ENCODE measurements at places on chromosomes 3 and 15.

DNA sequence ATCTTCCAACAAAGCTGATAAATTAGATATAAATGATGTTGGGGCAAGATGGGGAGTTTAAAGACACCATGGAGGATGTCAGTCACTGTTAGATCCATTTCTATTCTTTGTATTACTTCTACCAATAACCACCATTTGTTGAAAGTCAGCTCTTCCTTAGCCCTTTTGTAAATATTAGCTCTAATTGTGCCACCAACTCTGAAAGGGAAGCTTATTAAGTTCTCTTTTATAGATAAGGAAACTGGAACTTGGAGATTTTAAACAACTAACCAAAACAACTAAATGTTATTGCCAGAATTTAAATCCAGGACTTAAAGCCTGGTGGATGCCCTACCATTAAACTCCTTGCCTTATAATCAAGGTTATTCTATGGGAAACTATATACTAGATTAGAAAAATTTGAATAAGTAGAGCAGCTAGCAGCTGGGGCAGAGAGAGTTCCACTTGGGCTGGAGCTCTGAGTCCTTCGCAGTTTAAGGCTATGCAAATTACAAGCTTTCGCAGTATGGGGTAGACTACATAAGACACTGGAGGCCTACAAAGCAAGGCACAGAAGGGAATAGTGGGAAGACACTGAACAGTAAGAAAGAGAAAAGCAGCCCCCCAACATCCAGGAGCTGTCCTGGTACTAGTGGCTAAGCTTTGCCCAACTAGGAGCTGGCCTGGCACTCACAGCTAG is 52.6 kb downstream of the TM4SF18 start:
- no peak for DNase-seq

DNA sequence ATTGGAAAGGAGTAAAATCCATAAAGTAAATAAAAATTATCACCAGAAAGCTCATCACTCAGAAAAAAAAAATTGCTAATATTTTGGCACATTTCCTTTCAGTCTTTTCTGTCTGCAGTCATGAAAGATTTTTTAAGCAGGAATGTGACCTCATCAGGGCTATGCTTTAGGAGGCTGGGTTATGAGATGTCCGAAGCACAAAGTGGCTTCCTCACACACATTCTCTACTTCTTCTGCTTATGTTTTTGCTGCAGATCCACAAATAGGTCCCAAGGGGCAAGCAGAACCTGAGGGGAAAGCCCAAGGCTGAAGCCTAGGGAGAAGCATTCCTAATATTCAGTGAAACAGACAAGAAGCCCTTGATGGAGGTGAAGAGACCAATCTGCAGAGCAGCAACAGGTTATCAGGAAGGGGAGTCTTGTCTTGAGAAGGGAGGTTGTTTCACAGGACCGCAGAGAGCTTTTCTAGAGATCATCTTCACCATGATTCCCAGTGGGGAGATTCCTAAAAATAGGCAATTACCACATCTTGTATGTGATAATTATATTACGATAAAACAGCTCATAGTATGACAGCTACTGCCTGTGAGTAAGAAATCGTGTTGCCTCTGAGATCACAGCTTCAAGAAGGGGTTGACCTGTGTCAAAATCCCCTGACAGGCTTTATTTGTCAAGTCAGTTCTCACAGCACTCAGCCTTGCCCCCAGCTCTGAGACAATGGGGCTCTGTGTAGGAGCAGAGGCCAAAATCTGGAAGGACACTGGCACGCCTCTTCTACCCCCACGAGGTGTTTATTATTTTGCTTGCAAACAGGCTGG is 60.5 kb downstream of the IGF2BP2 start:
- DNase-seq: no peak

DNA sequence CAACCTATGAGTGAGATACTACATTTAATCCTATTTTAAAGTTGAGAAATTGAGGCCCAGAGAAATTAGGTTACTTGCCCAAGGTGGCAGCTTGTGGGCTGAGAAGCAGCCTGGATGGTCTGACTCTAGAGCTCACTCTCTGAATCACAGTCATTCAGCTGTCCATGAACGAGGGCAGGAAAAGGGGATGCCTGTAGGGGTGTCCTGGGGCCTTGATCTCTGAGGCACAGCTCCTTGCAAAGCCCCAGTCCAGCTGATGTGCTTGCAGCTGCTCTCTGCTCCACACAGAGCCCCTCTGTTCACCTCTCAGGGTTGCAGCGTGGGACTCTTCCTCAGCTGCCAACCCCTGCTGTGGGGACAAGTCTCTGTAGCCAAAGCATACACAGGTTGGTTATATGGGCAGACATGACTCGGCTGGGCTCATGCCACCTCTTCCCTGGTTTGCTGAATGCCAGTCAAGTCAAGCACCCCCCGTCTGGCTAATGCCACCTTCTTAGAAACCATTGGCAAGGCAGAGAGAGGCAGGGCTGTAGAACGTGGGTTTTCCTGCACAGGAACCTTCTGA is 56.8 kb downstream of the GASK1A start:
- no peak for DNase-seq

- no peak for DNase-seq
Observed at GRCh38 chr15:66524838-66525237, 19.7 kb downstream of the ZWILCH start.

DNA sequence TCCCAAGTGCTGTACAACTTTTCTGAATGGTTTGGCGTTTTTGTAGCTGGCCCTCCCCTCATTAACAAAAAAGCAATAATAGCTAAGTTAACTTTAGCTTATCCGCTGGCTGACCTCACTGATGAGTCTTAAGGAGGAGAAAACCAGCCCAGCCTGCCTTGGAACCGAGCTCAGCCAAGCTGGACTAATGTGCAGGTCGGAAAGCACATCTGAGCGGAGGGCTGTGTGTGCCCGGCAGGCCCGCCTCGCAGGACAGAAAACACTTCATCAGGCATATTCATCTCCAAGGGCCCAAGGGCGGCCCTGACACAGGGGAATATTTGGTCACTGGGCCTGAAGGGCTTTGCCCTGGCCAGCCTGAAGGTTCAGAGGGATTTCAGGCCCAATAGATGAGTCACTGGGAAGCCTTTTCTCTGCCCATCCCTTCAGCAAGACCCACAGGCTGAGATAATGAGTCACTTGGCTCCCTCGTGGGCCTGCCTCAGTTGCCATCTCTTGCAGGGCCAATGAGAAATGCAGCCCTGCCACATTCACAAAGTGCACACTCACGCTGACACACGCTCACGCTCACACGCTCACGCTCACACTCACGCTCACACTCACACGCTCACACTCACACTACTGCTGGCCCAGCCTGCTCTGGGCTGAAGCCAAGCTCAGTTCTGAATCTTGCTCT is 75.1 kb downstream of the SLC12A8 start:
- DNase-seq: no peak

GRCh38 chr3:166060789-166061479 is 223.7 kb upstream of the BCHE start:
- DNase-seq: no peak

DNA sequence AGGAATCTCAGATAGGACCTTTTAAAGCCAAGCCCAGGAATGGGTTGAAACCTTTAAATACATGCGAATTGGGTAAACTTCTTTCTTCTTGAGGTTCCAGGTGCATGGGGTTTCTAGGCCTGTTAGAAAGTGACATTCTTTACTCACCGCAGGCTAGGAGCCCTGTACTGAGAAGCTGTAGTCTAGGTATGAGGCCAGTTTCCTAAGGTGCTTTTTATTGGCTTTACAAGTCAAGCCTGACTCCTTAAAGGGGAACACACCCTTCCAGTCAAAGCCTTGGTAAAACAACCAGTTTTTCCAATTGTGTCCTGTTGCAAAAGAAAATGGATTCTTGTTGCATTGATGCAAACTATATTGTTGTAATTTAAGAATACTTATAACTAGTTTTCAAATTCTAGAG is 76.1 kb upstream of the ATP11B start:
- DNase-seq: peak; percentile 98

GRCh38 chr15:82802497-82802896 is 3.4 kb downstream of the FSD2 start:
- no peak for DNase-seq

DNA sequence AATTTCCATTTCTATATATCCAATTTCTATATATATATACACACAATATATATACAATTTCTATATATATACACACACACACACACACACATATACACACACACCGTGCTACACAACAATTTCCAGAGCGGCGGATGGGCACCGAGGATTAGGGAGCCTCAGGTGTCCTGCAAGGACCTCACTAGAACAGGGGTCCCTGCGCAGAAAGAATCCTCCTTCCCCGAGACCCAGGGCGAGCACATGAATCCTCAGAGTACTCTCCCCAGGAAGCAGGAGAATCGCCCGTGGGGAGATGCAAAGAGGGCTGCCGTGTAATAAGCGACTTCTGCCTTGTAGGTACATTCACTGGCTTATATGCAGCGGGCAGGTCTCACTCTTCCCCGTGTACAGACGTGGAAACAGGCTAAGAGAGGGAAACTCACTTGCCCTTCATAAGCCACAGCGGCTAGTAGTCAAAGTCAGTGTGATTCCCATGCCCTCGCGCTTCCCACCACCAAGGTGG is 467 bp downstream of the PIF1 start:
- peak; percentile 35 for DNase-seq

- DNase-seq: no peak
Observed at GRCh38 chr3:108414007-108414406, 96.4 kb downstream of the MYH15 start.

GRCh38 chr3:184339001-184339400 is 1.6 kb downstream of the FAM131A start:
- no peak for DNase-seq

GRCh38 chr15:51874751-51875644 is 45.5 kb downstream of the TMOD3 start:
- DNase-seq: no peak

- DNase-seq: no peak
Observed at GRCh38 chr3:195129644-195130492, 141.1 kb downstream of the XXYLT1 start.

DNA sequence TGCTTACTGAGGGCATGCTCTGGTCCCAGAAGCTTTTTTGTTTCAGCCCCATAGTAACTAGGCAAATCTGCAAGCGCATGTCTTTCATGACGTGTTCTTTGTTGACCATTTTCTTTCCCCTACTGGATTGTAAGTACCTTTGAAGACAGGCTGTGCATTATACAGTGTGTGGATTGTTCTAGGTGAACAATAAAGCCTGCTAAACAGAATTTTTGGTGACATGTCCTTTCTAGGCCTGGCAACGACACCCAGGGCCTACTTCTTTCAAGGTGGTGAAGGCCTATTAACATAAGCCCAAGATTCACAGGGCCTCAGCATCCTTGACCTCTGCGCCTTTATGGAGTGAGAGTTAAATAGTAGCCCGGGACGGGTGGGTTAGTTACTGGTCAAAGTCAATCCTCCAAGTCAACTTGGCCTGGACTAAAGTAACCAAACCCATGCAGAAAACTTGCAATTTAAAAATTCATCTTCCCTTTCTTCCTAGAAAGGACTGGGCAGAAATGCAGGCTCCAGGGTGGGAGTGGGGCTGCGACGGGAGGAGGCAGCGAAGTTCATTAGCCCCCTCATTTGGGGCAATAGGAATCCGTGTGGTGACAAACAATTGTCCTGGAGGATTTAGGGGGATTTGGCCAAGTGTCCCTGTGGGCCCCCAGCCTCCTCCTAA is 37.6 kb upstream of the TRIM71 start:
- no peak for DNase-seq

GRCh38 chr3:157669416-157669815 is 166.2 kb upstream of the VEPH1 start:
- no peak for DNase-seq

- no peak for DNase-seq
Observed at GRCh38 chr15:33360886-33361285, 50.1 kb downstream of the RYR3 start.
